Activated T-helper 1 cell treated with anti-CD3 and anti-CD28 coated beads, Interleukin-12 subunit alpha, Interleukin-12 subunit beta, Interleukin-2, Interleukin-4 antibody, amounts not matched to agents 30 ng/mL and 10 ng/mL and 1 ng/mL, durations not matched to agents 14 hours and 24 hours and 36 hours (primary cell): ENCODE measurements at places on chromosomes 12 and 14. TPM values are rescaled to one million over a fixed set of nuclear protein-coding genes. Genes with fewer than 3 reads are reported as not detected.

GRCh38 chr12:102565555-102565954, 85.2 kb upstream of the IGF1 start:
- no peak for DNase-seq

DNA sequence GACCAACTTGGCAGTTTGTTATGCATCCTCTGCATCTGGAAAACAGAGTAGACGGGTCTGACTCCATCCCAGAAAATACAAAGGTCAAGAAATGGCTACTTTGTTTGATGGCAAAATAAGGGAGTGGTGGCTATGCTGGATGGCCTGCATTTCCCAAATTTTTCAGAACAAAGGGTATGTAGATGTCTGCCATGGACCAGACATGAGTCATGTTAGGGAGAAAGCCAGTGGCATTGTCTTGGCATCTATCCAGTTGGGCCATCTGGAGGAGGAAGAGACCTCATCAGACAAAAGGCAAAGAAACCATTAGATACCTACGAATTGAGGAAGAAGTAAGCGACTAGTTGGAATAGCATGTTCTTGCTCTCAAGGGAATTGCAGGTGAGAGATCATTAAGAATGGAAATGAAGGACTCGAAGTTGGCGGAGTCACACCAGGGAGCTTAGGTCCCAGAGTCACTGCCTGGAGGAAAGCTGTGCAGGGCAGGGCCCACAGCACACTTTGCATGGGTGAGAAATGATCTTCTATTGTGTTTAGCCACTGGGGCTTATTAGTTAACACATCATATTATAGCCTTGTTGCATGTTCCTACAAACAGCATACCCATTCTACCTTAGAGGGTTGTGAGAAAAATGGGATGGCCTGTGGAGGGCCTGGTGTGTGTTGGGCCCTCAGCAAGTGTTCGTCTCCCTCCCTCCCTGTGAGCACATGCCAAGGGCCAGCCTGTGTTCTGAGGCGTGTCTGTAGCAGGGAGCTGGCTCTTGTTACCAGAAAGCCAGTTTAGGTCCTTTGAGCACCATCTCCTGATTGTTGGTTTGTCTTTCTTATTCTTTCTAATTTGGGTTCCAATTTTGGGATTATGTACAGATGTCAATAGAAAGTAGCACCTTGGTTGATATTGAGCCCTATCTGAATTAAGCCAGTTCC, 119.4 kb downstream of the KTN1 start:
- no peak for DNase-seq

DNA sequence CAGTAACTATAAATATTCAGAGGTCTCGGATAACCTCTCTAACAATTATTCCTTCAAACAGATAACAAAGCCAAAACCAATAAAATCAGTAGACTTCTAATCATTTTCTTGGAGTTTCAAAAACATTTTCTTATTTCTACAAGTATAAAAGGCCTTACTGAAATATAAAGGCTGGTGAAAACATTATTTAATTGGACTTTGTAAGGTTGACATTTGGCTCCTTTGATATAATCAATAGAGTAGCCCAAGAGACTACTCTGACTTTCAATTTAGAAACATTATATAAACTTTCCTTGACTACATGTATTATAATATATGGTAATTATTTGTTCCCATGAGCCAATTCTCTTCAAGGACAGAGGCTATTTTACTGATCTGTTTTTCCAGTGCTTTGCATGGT, 68.3 kb downstream of the OSBPL8 start:
- no peak for DNase-seq

DNA sequence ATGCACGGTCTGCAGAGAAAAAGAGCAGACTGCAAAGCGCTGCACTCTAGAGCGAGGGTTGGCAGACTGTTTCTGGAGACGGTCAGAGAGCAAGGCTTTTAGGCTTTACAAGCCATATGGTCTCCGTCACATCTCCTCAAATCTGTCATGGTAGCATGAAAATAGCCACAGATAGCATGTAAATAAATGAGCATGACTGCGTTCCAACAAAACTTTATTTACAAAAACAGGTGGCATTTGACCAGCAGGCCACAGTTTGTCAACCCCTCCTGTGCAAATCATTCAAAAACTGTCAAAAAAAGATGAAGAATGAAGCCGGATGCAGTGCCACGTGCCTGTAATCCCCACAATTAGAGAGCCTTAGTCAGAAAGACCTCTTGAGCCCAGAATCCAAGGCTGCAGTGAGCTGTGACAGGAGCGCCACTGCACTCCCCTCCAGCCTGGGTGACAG, 18.9 kb downstream of the SYNE3 start:
- DNase-seq, result no peak

GRCh38 chr14:38255408-38255672, 553 bp downstream of the CLEC14A start:
- no peak for DNase-seq

DNA sequence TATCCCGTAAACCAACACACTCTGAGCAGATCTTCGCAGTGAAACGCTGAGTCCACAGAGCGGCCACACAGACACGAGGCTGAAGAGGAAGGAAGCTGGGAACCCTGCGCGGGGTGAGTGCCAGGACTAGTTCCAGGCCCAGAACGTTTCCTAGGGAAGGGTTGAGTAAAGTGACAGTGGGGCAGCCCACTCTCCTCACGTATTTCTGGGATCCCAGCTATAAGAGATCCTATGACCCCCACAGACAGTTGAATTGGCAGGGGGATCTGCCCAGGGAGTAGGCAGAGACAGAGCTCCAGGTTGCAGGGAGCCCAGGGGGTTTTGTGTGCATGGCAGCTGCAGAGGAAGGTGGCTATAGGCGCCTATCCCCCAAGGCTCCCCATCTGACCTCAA, 51.1 kb downstream of the GTF2A1 start:
- no peak for DNase-seq

- no peak for DNase-seq
Observed at GRCh38 chr12:82954572-82954971, 267.9 kb downstream of the TMTC2 start.

DNA sequence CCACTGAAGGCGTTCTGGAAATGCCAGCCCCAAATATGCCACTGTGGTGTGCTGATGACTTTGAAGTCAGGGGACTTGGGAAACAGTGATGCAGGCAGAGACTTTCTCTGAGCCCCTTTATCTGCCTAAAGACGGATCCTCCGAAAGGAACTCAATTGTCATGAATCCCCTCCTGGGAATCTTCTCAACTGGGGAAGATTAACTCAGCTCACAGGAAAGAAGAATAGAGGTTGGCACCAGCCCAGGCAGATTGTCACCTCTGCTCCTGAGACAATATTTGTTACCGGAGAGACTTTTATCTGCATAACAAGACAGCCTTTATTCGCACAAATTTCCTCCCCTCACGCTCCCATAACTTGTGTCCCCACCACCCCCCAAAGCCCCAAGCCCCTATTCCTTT, 414.4 kb downstream of the FUT8 start:
- no peak for DNase-seq

DNA sequence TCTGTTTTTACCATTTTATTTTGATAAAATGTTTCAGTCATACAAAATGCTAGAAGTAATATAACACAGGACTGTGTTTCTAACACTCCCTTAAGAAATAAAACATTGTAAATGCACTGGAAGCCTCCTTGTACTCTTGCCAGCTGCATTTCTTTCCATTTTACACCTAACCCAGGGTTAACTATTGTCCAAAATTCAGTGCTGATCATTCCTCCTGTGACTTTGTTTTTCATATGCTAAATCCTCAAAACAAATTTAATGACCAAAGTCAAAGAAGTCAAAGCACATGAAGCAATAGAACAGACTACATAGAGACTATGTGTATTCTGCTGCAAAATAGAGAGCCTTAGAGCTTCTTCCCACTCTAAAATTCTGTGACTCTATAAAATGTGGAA, 420.3 kb upstream of the PRICKLE1 start:
- DNase-seq, result no peak

SLC6A15 gene
- not detected in 2 replicates for total RNA-seq

STON2 gene
- total RNA-seq, result 0.44 and 0.47 TPM in 2 replicates

MMP19 gene
- not detected in 2 replicates for total RNA-seq

P2RX2 gene
- not detected in 2 replicates for total RNA-seq

PRB2 gene
- not detected in 2 replicates for total RNA-seq
